ENCODE measurements at places on chromosomes 3 and 15. TPM values are rescaled to one million over a fixed set of nuclear protein-coding genes. Genes with fewer than 3 reads are reported as not detected.

The P2RY1 gene
- total RNA-seq = not detected

The LRRC2 gene
- 2.2 TPM for total RNA-seq

The FBXO40 gene
- total RNA-seq = 0.08 TPM

The CLDN1 gene
- 13.1 TPM for total RNA-seq

The ZNF660 gene
- 5.3 TPM for total RNA-seq

The PLXND1 gene
- total RNA-seq = 284 TPM

- H3K4me3 ChIP-seq = no peak overlapping the region
- H3K27ac ChIP-seq = no peak overlapping the region
- DNase-seq = no peak
- H3K27me3 ChIP-seq = peaks cover 12% of the 10 kb centered on the region
Measured at GRCh38 chr3:69149586-69149985, 27.2 kb upstream of the LMOD3 start.

- peaks cover 39% of the 10 kb centered on the region for H3K36me3 ChIP-seq
- H3K4me3 ChIP-seq = no peak overlapping the region
- H3K4me1 ChIP-seq = no peaks in the 10 kb centered on the region
Measured at GRCh38 chr3:36850743-36851142, 86.4 kb upstream of the DCLK3 start.

DNA sequence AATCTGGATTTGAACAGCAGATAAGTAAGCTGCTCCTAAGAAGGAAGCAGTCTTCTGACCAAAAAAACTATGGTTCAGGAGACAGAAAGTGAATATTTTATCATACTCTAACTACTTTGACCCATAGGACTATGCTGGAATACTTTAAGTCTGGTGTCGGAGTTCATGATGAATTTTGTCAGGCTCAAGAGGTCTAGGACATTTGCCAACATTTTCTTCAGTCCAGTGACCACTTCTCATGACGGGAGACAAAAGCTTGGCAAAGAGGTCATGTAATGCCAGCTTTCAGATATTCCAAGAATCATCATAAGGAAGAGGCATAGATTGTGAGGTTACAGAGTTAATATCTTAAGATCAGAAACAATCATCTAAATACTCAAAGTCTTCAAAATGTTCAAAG lies 20.5 kb upstream of the DCBLD2 start:
- H3K4me3 ChIP-seq = no peak overlapping the region
- peaks cover 43% of the 10 kb centered on the region for H3K4me1 ChIP-seq
- DNase-seq = no peak
- H3K27ac ChIP-seq = no peak overlapping the region
- no peaks in the 10 kb centered on the region for H3K27me3 ChIP-seq

DNA sequence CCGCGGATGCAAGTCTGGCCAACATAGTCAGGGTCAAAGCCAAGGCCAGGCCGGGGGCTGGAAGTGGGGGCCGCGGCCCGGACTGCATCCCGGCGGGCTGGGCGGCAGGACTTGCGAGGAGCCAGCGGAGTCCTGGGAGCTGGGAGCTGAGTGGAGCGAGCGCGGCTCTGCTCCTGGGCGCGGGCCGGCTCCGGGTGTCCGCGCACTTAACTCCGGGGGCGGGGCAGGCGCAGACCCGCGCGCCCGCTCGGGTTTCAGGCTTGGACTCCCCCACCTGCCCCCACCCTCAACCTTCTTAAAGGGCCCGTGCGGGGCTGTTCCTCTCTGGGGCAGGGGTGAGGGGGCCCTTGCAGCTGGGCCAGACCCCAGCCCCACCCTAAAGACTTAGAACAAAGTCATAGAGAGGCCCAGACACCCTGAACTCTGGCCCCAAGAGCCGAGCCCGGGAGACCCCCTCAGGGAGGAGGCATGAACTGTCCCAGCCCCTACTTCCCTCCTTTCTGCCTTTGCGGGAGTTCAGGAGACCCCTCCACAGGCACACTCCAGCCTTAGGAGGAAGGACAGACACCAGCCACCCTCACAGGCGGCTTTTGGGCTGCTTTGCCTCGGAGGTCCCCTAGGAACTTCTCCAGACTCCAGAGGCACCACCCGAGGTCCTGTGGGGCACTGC lies at the start of gene CSPG4:
Gene CSPG4, minus strand, starts transcription at position 181 of the 670 bp plus-strand sequence. Its CDS starts 93 bp downstream, at position 88.
- H3K36me3 ChIP-seq = peaks cover 9% of the 10 kb centered on the region
- H3K27ac ChIP-seq = peak within 1 kb of the TSS; percentile 82
- peak within 1 kb of the TSS; percentile 91 for H3K4me3 ChIP-seq
- DNase-seq = no peak

- H3K4me3 ChIP-seq = no peak overlapping the region
- no peaks in the 10 kb centered on the region for H3K27me3 ChIP-seq
- no peak overlapping the region for H3K27ac ChIP-seq
- DNase-seq = no peak
- peaks cover 3% of the 10 kb centered on the region for H3K36me3 ChIP-seq
Measured at GRCh38 chr3:100198579-100199269, 62.1 kb upstream of the TBC1D23 start.

- DNase-seq = no peak
- no peaks in the 10 kb centered on the region for H3K4me1 ChIP-seq
- no peak overlapping the region for H3K27ac ChIP-seq
- H3K27me3 ChIP-seq = peaks cover 72% of the 10 kb centered on the region
- H3K4me3 ChIP-seq = no peak overlapping the region
- H3K36me3 ChIP-seq = peaks cover 1% of the 10 kb centered on the region
Measured at GRCh38 chr3:10561946-10562560, 56.7 kb upstream of the ATP2B2 start.

GRCh38 chr3:74613521-74614106 lies 845 bp downstream of the CNTN3 start:
- peaks cover 30% of the 10 kb centered on the region for H3K27me3 ChIP-seq
- H3K4me3 ChIP-seq = peak overlapping the region; percentile 66
- DNase-seq = no peak
- peaks cover 8% of the 10 kb centered on the region for H3K4me1 ChIP-seq

DNA sequence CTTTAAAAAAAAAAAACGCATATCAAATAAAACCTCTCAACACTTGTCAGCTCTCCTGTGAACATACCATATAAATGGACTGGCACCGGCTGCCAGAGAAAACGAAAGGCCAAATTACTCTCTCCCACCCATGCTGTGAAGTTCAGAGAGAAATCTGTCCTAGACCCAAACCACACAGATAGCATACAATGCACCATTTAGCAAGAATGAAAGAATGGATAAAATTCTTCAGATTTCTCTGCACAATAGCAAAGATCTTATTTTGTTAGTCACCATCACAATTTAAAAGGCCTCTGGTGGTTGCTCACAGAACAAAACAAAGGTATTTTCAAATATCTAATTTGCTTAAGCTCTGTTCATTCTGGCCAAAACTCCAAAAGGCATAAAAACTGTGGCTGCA lies 93.9 kb upstream of the BHLHE40 start:
- no peaks in the 10 kb centered on the region for H3K27me3 ChIP-seq
- H3K4me3 ChIP-seq = no peak overlapping the region
- no peak for DNase-seq
- no peak overlapping the region for H3K27ac ChIP-seq
- no peaks in the 10 kb centered on the region for H3K36me3 ChIP-seq

GRCh38 chr3:125316949-125317348 lies 58.2 kb downstream of the ZNF148 start:
- H3K36me3 ChIP-seq = peaks cover 15% of the 10 kb centered on the region
- peaks cover 12% of the 10 kb centered on the region for H3K4me1 ChIP-seq
- no peaks in the 10 kb centered on the region for H3K27me3 ChIP-seq
- no peak overlapping the region for H3K27ac ChIP-seq
- no peak for DNase-seq

GRCh38 chr3:23075496-23075895 lies 127.6 kb upstream of the UBE2E2 start:
- no peak for DNase-seq
- H3K4me1 ChIP-seq = peaks cover 63% of the 10 kb centered on the region
- H3K27me3 ChIP-seq = no peaks in the 10 kb centered on the region
- no peaks in the 10 kb centered on the region for H3K36me3 ChIP-seq
- H3K27ac ChIP-seq = peak overlapping the region; percentile 85
- no peak overlapping the region for H3K4me3 ChIP-seq

GRCh38 chr3:67854663-67855062 lies 200.3 kb upstream of the SUCLG2 start:
- no peak overlapping the region for H3K27ac ChIP-seq
- no peak overlapping the region for H3K4me3 ChIP-seq
- no peak for DNase-seq
- H3K4me1 ChIP-seq = no peaks in the 10 kb centered on the region
- H3K27me3 ChIP-seq = peaks cover 5% of the 10 kb centered on the region

- H3K27ac ChIP-seq = peak overlapping the region; percentile 96
- no peaks in the 10 kb centered on the region for H3K36me3 ChIP-seq
- H3K4me3 ChIP-seq = peak overlapping the region; percentile 97
- no peaks in the 10 kb centered on the region for H3K27me3 ChIP-seq
Measured at GRCh38 chr3:197736010-197736490, 654 bp downstream of the RUBCN start.

DNA sequence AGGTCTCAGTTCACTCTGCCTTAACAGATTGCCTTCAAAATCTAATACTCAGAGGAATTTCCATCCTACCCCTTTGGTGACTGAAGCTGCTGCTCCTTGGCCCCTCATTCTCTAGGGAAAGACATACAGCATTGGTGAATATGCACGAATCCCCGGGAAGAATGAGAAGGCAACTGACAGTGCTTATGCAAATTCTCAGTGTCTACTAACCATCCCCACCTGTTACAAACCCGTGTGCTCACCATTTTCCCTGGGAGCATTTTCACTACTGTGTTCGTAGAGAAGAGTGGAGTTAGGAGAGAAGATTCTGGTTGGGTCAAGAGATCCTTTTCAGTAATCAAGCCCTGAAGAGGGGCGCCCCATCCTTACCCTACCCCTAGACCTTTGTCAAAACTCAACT lies 37.7 kb downstream of the SYNM start:
- H3K36me3 ChIP-seq = peaks cover 9% of the 10 kb centered on the region
- no peak for DNase-seq
- H3K4me1 ChIP-seq = peaks cover 21% of the 10 kb centered on the region
- H3K27ac ChIP-seq = no peak overlapping the region
- no peak overlapping the region for H3K4me3 ChIP-seq

- H3K4me1 ChIP-seq = peaks cover 94% of the 10 kb centered on the region
- H3K27ac ChIP-seq = peak overlapping the region; percentile 84
- no peak overlapping the region for H3K4me3 ChIP-seq
- H3K36me3 ChIP-seq = peaks cover 11% of the 10 kb centered on the region
Measured at GRCh38 chr15:73935547-73935946, 9.3 kb downstream of the LOXL1 start.

GRCh38 chr3:136836511-136837156 lies 17.7 kb downstream of the SLC35G2 start:
- no peak for DNase-seq
- peaks cover 38% of the 10 kb centered on the region for H3K4me1 ChIP-seq
- H3K27me3 ChIP-seq = no peaks in the 10 kb centered on the region
- no peaks in the 10 kb centered on the region for H3K36me3 ChIP-seq
- no peak overlapping the region for H3K4me3 ChIP-seq

DNA sequence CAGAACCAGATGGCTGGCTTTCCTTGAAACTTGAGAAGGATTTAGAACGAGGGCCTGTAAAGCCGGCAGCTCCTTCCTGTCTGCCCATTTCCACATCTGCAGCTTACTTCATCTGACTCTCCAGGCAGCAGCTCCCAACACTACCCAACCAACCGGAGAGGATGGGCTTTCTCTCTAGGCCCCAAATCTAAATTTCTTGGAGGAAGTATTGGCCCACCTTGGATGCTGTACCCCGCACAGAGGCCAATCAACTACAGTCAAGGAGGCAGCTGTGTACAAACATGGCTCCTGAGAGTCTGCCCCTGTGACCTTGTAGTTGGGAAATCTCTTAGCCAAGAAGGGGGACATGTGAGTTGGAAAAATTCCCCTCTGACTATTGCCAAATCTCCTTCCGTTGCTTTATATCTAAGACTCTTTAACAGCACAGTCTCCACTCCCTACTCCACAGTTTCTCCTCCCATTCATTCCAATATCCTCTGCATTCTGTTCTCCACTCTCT lies 8.0 kb upstream of the ACAP2 start:
- no peaks in the 10 kb centered on the region for H3K27me3 ChIP-seq
- H3K4me1 ChIP-seq = peaks cover 12% of the 10 kb centered on the region
- H3K4me3 ChIP-seq = no peak overlapping the region
- peak overlapping the region; percentile 38 for H3K27ac ChIP-seq
- DNase-seq = no peak

GRCh38 chr15:40247406-40247971 lies 8.6 kb downstream of the PAK6 start:
- no peaks in the 10 kb centered on the region for H3K27me3 ChIP-seq
- H3K36me3 ChIP-seq = no peaks in the 10 kb centered on the region
- H3K4me1 ChIP-seq = no peaks in the 10 kb centered on the region
- H3K27ac ChIP-seq = no peak overlapping the region

DNA sequence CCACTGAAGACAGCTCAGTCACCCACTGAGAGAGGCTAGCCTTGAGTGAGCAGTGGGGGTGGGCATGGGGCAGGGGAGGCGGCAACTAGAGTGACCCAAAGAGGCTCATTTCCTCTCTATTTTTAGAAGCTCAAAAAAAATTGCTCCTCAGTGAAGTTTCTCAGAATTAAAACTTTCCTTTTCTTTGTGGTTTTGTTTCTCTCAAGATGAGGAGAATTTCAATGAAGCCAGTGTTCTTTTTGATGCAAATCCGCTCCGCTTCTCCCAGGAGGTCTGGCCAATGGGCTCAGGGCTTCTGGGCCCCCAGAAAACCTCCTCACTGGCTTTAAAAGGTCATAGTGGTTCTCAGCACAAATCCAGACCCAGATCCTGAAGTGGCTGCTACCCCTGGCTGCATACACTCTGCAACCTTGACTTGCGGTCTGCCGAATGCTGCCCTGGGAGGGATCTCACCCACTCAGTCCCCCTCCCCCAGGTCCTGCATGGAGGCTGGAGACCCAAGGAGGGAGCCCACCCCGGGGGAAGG lies at the start of gene ACSBG1:
Gene ACSBG1, minus strand, starts transcription at position 51 of the 526 bp plus-strand sequence. CDS start 64 bp downstream, outside the sequence.
- H3K4me3 ChIP-seq = no peak within 1 kb of the TSS
- peaks cover 10% of the 10 kb centered on the region for H3K27me3 ChIP-seq
- peaks cover 4% of the 10 kb centered on the region for H3K4me1 ChIP-seq
- no peaks in the 10 kb centered on the region for H3K36me3 ChIP-seq

GRCh38 chr3:149589332-149589731 lies 68.5 kb downstream of the WWTR1 start:
- no peaks in the 10 kb centered on the region for H3K27me3 ChIP-seq
- no peak for DNase-seq
- no peaks in the 10 kb centered on the region for H3K36me3 ChIP-seq
- H3K27ac ChIP-seq = peak overlapping the region; percentile 71

DNA sequence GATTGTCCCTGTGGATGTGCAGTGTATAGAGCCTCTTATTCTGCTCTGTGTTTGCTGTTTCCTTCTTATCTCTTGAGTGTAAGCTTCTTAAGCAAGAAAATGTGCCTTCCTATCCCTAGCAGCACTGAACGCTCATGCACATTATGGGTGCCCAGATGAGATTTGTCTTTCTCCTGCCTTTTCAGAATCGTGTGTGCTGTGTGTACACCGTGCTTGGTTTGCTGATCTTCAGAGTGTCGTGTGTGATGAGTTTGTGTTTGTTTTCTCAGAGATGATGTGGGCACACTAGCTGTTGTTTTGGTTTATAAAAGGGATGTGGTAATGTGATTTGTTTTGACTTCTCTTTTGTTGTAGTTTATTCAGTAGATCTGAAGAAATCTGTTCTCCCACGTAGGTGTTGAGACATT lies 19.7 kb downstream of the GPR171 start:
- H3K36me3 ChIP-seq = no peaks in the 10 kb centered on the region
- no peak for DNase-seq
- H3K27me3 ChIP-seq = no peaks in the 10 kb centered on the region
- H3K27ac ChIP-seq = no peak overlapping the region

Data from chondrocyte (in vitro differentiated cells).